ENCODE measurements at places on chromosomes 2 and 18.

GRCh38 chr2:30261695-30262211 is 30.4 kb downstream of the LBH start:
- DNase-seq: no peak

- DNase-seq: no peak
Measured at GRCh38 chr2:180985771-180986395, 5.5 kb downstream of the UBE2E3 start.

DNA sequence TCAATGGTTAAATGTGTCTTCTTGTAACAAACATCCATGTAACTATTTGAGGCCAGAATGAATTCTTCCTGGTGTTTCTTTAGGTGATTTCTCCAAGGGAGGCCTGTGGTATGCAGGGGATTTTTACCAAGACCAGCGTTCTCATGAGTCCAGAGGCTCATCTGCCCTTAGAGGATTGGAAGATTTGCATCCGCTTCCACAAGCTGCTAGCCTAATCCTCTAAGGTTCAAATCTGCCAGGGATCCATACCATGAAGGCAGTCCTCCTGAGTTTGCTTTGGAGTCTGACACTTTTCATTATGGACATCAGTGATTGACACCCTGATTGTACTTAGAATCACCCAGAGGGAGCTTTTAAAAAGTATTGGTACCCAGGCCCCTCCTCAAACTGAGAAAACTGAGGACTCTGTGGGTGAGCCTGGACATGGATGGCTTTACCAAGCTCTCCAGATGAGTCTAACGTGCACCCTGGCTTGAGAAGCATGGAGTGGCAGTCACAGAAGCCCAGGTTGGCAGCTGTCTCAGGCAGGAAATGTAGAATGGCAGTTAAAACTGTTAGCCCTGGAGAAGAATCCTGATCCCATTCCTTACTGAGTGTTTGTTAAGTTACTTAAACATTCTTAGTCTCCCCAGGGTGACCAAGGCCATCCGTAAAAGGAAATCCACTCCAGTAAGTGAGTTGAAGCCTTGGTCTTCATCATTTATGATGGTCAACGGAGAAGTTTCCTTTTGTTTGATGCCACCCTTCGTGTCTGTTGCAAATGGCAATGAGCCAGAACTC is 95.3 kb upstream of the RMDN2 start:
- DNase-seq: no peak

- no peak for DNase-seq
Measured at GRCh38 chr2:45205985-45206384, 196.7 kb upstream of the SIX2 start.

DNA sequence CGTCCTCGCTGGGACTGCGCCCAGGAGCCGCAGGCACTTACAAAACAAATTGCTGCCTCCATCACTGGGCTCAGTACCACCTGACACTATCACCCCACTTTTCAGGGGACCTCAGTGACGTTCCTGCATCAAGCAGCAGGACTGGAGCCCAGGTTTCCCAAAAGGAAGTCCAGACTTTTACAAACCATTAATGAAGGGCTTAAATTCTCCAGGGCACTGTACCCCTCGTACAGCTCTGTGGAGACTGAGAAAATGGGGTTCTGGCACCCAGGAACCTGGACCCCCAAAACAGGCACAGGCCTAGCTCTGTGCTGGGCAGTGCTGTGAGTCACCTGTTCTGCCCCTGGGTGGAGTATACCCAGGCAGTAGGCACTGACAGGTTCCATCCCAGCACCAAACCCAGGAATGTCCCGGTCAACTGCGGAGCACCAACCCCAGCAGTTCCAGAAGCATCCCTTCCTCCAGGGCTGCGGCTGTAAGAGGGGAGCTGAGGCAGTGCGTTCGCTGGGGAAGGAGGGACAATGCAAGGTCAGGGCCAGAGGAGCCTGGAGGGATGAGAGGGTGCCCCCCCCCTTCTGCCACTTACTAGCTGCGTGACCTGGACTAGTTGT is 24.6 kb upstream of the NOTO start:
- DNase-seq: no peak

DNA sequence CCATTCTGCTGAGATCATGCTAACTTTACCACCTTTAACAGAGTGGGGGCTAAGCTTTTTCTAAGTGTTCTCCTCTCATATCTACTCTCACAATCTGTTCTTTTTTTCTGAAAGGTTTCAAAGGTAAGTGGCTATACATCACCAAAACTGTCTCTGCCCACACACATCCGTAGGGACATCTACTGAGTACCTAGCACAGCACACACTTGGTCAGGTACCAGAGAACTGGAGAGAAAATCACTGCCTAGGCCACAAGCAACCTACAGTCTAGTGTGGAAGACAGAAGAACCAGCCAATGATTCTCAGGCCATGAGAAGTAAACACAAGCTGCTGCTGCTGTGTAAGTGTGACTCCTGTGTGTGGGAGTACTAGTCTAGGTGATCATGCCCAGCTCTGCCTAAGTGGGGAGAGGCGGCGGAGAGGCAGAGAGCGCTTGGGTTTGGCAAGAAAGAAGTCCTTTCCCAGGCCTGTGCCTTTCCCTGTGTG is 176.1 kb upstream of the ZFP36L2 start:
- no peak for DNase-seq

DNA sequence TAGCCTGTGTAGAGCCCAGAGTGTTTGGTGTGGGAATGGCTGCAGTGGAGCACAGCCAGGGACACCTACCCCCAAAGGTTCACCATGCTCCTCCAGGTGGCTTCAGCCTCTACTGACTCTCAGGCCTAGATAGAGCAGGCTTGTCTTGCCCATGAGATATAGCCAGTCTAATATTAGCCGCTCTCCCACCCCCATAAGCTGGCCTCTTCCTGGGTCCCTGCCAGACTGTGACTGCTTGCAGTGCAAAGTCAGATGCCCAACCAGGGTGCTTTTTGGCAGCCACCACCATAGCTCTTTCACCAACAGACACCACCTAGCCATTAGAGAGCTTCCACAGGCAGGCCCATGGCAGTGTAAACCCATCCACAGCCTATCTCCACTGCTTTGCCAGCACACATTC is 405.3 kb downstream of the MBD2 start:
- no peak for DNase-seq

- DNase-seq: no peak
Measured at GRCh38 chr2:211429256-211429920, 873.0 kb downstream of the CPS1 start.

DNA sequence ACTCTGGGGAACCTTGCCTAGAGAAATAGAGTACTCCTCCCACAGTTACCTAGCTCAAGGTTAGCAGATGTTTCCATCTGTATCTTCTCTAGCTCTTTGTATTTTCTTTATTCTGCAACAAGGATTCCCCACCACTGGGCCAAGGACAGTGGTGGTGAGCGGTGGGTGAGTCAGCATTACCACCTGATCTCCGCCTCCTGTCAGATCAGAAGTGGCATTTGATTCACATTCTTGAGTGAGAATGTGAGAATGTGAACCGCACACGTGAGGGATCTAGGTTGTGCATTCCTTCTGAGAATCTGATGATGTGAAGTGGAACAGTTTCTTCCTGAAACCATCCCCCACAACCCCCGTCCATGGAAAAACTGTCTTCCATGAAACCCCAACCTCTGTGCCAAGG is 9.0 kb downstream of the EPB41L3 start:
- DNase-seq: no peak

GRCh38 chr2:168166902-168167510 is 80.4 kb downstream of the STK39 start:
- DNase-seq: no peak

GRCh38 chr18:45068400-45069094 is 387.9 kb downstream of the SETBP1 start:
- no peak for DNase-seq

GRCh38 chr18:3832025-3832638 is 382.2 kb downstream of the TGIF1 start:
- no peak for DNase-seq

DNA sequence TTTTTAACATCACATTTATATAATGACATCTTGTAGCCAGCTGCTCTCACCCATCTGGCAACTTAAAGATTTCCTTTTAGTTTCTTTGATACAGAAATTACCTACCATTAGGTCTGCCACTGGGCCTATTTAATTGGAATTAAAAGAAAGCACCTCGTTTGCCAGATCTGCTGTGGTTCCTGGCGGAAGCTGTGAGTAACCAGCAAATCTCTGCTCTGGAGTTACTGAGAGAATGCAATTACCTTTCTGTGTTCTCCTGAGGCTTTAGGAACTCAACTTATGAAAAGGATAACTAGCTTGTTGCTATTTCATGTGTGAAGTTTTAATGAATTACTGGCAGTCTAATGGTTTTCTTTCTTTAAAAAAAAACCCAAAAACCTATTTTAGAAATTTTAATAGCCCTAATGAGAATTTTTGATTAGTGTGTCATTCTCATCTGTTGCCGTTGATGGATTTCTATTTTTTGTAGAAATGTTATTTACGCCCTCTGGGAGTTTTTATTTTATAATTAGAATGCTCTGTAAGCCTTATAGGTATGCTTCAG is 69.7 kb upstream of the LYPD6B start:
- DNase-seq: no peak

DNA sequence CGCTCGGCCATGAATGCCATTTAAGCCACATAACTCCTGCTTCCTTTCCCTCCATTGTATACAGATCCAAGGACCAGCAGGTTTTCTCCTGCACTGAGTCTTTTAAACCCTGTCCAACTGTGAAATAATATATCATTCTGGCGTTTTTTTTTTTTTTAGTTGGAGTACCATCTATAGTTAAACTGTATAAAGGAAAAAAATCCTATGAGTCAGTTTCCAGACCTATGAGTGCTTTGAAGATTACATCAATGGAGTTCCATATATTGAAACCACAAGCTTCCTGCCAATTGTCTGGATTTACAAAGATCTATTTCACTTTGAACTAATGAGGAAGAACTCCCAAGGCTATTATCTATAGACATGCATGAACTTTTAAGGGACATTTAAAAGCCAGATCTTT is 2.4 kb upstream of the MALT1 start:
- no peak for DNase-seq

- no peak for DNase-seq
Measured at GRCh38 chr18:42018831-42019230, 63.8 kb downstream of the PIK3C3 start.

DNA sequence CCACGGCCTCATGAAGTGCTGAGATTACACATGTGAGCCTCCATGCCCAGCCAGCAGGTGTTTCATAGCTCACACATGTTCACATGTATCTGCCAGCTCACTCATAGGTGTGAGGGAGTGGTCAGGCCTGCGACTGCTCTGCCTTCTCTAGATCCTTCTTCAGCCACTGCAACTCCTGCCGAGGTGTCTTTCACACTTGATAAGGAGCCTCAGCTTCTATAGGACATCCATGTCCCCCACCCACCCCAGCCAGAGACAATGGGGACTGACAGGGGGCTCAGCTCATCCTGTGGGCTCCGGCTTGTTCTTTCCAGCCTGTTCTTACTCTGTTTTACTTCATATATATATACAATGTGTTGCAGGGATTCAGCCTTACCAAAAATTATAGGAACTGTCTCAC is 286.5 kb upstream of the MGAT5 start:
- DNase-seq: no peak

GRCh38 chr18:48399303-48400075 is 9.7 kb downstream of the ZBTB7C start:
- DNase-seq: no peak

DNA sequence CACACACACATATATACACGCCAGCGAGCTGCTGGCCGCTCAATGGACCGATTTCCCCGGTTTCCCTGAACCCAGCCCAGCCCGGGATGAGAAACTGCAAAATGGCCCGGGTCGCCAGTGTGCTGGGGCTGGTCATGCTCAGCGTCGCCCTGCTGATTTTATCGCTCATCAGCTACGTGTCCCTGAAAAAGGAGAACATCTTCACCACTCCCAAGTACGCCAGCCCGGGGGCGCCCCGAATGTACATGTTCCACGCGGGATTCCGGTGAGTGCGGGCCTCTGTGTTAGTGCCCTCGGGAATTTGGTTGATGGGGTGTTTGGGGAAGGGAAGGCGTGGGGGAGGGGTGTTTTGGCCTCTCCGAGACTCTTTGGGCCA is 392 bp downstream of the ST8SIA3 start:
- DNase-seq: no peak

DNA sequence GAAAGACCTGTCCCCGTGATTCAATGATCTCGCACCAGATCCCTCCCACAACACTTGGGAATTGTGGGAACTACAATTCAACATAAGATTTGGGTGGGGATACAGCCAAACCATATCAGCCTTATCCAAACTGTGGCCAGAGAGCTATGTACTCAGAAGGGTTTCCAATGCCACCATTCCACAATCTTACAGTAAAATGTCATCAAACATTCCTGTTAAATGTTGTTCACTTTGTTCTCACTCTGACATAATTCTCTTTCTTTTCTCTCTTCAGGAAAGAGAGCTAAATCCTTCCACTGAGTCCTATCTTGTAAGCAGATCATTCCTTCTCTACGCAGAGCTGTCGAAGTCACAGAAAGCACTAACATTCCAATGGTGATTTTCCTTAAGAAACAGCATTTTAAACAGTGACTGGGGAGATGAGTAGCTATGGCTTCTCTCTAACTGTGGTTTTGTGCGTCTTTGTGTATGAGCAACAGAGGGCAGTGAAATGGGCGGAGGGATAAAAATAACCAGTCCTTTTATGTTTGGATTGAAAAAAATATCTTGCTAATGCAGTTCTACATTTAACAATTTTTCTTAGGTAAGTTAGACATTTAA is 684.7 kb downstream of the EPHA4 start:
- no peak for DNase-seq

GRCh38 chr18:14974088-14974487 is 226.1 kb downstream of the ANKRD30B start:
- DNase-seq: no peak

DNA sequence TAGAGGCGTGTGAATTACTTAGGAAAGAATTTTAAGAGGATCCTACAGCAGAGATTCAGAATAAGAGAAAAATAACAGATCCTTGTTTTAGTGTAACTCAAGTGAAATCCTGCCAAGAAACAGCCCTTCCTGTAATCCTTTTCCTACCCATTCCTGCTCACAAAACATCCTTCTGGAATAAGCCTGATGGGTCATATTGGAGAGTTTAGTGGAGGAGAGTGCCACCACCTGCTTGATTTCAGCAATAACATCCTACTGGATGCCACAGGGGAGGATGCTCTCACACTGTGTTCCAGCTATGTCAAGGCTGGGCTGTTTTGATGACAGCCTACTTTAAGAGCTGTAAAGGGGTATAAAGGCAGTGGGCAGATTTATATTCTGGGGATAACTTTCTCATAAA is 54.8 kb upstream of the CCDC178 start:
- DNase-seq: no peak

GRCh38 chr2:216881411-216881810 is 21.5 kb upstream of the TNP1 start:
- no peak for DNase-seq

- DNase-seq: no peak
Measured at GRCh38 chr2:77479395-77479794, 42.8 kb downstream of the LRRTM4 start.
